Esophagus squamous epithelium (tissue), 5 donors: ENCODE measurements at places on chromosomes 11 and 22.

- DNase-seq, result no peak
Observed at GRCh38 chr11:10594407-10594806, 25.9 kb upstream of the LYVE1 start.

- no peak for DNase-seq
Observed at GRCh38 chr11:122853261-122853660, 15.0 kb downstream of the CRTAM start.

DNA sequence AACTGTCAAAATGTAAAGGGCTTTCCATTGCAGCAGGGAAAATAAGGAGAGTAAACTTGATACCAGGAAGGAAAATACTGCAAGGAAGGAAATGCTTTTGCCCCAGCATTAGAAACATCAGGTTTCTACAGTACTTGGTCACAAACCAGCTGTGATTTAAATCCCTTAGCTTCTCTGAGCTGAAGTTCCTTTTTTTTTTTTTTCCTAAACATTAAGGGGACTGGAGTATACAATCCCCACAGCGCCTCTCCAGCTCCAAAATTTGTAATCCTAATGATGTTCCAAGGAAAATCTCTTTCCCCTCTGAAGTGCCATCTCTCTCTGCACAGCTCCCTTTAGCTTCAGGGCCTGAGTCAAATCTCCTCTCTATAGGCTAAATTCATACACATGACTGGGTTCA, 220.5 kb upstream of the PITPNB start:
- DNase-seq, result no peak

DNA sequence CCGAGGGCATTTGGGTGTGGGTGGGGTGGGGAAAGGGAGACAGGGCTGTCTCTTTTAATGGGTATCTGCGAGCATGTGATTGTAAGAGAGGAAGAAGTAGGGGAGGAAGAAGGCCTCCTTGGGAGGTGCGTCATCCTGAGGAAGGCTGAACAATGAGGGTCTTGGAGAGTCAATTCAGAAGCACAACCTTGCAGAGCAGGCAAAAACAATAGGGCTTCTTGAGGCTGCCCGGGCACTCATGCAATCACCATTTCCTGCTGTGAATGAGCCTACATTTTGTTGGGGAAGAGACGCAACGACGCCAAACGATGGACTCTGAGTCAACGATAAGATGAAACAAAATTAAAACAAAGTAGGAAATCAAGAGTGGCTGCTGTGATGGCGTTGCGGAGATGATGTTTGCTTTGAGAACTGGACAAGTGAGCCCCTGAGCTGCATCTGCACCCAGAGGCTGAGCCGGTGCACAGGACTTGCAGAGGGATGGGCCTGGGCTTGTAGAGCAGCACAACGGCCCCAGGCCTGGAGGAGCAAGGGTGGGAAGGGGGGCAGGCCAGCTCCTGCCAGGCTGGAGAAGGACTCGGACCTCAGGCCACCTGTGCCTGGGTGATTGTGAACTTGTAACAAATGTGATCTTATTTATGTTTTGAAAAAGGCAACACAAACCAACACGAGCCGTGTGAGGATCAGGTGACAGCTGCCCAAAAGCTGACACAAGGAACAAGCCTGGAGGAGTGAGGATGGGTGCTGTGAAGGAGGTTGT, 92.3 kb upstream of the B3GAT1 start:
- no peak for DNase-seq

- no peak for DNase-seq
Observed at GRCh38 chr11:55949330-55949729, 13.1 kb upstream of the OR5I1 start.

- DNase-seq, result no peak
Observed at GRCh38 chr22:29193021-29193420, 12.7 kb upstream of the EMID1 start.

DNA sequence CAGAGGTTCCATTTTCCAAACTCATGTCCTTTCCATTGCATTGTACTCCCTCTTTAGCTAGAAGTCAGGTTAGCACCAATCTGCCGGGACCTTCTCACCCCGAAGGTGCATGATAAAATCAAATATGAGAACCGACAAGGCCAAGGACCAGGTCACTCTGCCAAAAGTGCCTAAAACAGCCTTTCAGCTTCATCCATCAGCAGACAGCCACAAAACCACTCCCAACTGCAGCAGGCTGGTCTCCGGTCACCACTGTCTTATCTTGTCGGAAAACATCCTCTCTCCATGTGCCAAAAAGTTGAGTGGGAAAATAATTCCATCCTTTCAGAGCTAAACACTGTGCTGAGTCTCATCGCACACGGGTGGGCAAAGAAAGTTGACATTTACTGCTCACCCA, 1.4 kb downstream of the PI4KA start:
- no peak for DNase-seq

DNA sequence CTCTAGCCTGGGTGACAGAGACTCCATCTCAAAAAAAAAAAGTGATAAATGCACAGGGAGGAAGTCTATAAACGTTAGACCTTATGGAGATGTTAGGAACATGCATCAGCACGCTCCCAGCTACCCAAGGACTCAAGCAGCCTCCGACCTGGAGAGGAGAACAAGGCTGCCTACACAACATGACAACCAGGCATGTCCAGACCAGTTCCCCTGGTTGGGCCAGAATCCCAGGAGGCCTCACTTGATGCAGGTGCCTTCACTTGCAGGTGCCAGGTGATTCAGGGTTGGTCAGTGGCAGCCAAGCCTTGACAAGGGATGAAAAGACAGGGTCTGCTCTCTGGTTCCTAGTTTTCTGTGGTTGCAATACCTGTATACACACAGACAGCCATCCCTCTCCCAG, 5.9 kb downstream of the RANGAP1 start:
- DNase-seq, result no peak

DNA sequence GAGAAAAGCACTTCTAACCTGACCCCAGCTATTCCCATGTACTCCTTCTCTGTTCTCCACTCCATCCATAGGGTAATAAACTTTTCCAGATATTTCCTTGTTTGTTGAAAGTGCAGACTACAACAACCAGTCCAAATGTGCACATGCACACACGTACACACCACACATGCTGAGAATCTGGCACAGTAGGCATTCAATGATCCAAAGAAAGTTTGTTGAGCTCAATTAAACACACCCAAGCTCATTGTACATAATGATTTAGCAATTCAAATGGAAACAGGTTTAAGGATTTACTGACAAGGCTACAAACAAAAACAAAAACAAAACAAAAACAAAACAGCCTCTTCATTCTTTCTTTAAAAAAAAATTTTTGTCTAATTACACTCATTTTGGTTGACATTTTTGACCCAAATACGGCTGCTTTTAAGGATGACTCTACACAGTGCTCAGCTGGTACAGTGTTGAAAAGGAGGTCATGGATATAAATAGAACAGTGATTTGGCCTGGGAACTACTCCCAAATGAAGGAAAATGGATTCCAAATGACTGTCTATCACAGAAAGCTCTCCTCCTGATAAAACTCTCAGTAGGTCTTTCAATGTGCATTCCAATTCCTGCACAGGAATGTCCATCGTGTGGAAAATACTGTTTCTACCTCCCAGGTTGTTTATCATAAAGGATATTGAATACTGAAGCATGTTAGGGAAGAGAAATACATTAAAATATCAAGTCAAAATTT, 232.2 kb downstream of the GUCY1A2 start:
- DNase-seq, result no peak

DNA sequence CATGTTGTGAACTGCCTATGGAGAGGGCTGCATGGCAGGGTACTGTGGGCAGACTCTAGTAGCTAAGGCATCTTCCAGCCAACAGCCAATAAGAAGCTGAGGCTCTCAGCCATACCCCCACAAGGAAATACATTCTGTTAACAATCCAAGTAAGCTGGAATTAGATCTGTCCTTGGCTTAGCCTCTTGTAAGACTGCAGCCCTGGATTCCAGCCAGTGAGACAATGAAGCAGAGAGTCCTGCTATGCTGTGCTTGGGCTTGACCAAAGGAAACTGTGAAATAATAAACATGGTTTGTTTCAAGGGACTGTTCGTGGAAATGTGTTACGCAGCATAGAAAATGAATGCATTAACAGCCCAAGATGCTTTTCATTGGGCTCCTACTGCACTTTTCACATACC, 1097.4 kb upstream of the CCDC90B start:
- no peak for DNase-seq

- DNase-seq, result no peak
Observed at GRCh38 chr22:28819253-28820096, 19.1 kb upstream of the XBP1 start.

GRCh38 chr22:49450498-49450897, 377.2 kb downstream of the BRD1 start:
- no peak for DNase-seq

- DNase-seq, result no peak
Observed at GRCh38 chr11:120170741-120171261, 32.9 kb upstream of the TRIM29 start.

DNA sequence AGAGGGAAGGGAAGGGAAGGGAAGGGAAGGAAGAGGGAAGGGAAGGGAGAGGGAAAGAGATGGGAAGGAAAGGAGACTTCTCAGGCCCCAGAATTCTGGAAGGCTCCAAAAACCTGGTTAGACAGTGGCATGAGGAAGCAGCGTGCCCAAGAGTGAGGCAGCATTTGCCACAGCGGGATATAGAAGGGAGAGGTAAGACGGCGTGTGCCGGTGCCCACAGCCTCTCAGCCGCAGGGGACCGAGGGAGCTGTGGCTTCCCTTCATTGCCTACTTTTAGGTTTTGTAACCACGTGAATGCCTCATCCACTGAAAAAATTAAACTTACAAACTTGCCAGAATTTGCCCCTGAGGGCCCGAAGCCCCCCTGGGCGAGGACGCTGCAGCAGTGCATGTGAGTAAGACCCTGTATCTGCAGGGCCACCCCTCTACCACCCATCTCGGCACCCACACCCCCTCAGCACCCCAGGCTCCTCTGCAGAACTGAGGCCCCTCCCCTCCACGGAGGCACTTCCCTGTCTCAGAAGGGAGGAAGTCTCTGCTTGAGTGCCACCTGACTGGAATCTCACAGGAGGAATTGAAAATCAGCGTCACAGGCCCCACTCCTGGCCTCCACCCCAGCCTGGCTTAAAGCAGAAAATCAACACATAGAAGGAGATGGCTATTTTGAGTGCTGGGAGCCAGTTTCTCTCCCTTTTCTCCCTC, 58.1 kb downstream of the LINC01488 start:
- DNase-seq, result no peak

DNA sequence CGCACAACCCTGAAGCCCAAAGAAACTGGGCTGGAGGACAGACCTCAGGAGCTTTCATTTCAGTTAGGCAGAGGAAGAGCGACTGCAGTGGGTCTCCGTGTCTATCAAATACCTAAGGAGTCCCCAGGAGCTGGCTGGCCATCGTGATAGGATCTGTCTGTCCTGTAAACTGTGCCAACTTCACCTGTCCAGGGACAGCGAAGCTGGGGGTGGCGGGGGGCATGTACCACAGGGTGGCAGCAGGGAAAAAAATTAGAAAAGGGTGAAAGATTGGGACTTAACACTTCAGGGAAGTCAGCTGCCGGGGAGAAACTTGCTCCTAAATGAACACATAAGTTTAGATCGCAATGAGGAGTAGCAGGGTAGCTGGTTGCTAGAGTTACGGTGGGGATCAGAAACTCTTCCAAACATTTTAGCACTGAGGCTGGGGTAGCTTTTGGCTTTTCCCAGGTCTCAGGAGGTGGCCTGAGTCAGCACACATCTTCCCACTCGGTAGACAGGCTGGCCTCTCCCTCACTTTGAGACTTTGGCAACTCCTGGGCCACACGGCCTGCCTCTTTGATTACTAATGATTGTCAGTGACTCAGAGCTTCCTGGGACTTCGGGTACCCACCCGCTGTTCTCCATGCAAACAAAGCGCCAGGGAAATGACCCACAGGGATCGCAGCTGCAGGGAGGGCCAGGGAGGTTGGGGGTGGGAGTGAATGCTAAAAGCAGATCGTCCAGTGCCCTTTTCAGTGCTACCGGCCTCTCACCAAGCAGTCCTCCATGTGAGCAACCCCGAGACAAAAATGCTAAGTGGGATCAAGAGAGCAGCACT, 2.9 kb upstream of the MTFP1 start:
- no peak for DNase-seq

DNA sequence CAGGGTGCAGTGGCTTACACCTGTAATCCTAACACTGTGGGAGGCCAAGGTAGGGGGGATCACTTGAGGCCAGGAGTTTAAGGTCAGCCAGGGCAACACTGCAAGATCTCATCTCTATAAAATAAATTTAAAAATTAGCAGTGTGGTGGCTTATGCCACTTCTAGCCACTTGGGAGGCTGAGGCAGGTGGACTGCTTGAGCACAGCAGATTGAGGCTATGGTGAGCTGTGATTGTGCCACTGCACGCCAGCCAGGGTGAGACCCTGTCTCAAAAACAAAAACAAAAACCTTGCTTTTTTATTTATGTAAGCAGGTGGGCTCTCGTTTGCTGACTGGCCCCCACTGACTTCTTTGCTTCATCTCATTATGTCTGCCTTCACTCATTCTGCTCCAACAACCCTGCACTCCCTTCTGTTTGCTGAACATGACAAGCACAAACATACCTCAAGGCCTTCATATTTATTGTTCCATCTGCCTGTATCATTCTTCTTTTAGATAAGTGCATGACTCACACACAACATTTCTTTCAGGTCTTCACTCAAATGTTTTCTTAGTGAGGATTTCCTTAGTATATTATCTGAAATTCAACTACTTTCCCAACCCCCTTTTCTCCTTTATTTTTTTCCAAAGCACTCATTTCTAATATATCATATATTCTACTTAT, 32.4 kb upstream of the CLNS1A start:
- no peak for DNase-seq

- DNase-seq, result no peak
Observed at GRCh38 chr11:75781296-75781695, 12.7 kb downstream of the DGAT2 start.

- no peak for DNase-seq
Observed at GRCh38 chr22:50734343-50734771, 3.6 kb upstream of the ACR start.

DNA sequence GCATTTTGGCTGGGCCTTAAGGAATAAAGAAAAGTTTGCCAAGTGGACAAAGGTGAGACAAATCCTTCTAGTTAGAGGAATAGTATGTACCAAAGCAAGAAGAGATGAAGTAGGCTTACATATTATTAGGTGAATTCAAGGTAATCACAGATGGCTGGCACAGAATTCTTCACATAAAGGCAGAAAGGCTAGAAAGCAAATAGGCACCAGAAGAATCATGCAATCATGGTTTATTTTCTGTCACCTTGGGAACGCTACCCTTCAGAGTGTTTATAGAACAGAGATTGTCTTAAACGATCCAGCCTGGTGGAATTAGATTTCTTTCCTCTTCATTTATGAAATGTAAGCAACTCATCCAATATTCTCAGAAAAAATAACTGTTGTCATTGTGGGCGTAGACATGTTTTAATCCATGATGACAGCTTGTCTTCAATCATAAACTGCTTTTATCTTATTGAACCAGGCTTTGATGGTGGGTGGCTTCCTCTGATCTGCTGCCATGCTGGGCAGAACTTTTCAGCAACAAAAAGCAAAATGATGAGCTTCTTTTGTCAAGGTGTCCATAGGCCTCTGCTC, 49.0 kb upstream of the CSNK2A3 start:
- no peak for DNase-seq
